Activated CD8-positive, alpha-beta T cell treated with anti-CD3 and anti-CD28 coated beads, Interleukin-2, amount 10 ng/mL, durations not matched to agents 7 days and 5 days (primary cell): ENCODE measurements at places on chromosomes 3 and 15. TPM values are rescaled to one million over a fixed set of nuclear protein-coding genes. Genes with fewer than 3 reads are reported as not detected.

DNA sequence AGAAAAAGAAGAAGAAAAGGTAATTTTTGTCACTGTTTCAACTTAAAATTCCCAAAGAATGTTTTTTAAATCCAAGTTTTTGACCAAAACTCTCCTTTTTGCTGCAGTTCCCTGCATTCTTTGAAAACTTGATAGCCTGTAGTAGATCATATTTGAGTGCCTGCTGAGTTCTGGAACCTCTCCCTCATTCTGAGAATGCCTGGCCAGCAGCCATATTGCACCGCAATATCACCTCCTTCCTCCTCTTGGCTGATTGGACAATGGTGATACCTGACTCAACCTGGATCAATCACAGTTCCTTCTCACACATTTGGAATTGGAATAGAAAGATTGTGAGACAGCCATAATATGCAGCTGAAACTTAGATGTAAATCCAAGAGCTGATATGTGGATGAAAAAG lies 97.6 kb upstream of the GAP43 start:
- no peak for DNase-seq

GRCh38 chr3:172211123-172211522 lies 171.7 kb downstream of the FNDC3B start:
- DNase-seq = no peak

DNA sequence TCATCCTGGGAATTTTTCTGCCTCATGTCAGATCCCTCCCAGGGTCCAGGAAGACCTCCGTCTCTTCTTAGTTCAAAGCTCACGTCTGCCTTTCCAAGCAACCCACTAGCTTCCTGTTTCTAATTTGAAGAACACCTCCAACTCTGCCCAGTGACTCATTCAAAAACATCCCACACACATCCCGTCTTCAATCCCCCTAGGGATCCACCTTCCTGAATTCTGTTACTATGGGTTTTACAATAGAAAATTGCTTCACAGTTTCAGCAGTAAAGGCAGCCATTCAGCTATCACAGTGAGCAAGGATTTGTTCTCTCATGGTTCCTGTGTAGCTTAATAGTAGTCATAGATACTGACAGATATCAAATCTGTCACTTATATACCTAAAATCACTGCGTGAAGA lies 308.3 kb upstream of the CCDC54 start:
- DNase-seq = no peak

DNA sequence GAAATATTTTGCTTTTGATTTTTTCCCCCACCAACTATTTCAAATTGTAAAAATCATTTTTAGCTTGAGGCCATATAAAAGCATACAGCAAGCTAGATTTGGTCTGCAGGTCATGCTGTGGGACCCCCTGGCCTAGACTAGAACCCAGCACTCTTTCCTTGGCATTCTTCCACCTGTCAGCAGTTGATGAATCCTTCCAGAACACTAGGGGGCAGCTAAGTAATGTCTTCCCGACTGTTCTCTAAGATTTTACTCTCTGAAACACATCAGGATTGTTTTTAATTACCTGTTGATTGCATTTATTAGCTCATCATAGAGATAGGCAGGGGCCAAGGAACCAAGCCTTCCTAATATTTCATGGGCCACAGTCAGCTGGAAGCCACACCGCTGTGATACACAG lies 174.5 kb downstream of the CACNA1D start:
- no peak for DNase-seq

DNA sequence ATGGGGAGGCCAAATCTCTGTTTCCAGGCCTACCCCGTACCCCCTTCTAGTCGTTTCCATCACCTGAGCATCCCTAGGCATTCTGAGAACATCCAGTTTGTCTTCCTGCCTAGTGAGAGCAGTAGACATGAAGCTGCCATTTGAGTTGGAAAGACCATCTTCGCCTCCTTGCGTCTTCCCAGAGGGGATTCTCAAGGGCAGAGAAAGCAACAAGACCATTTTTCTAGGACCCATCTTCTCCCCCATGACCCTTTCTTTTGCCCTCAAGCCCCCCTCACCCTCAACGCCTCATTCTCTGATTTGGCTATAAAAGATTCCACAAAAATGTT lies 148.7 kb upstream of the BHLHE40 start:
- DNase-seq = peak; percentile 37

DNA sequence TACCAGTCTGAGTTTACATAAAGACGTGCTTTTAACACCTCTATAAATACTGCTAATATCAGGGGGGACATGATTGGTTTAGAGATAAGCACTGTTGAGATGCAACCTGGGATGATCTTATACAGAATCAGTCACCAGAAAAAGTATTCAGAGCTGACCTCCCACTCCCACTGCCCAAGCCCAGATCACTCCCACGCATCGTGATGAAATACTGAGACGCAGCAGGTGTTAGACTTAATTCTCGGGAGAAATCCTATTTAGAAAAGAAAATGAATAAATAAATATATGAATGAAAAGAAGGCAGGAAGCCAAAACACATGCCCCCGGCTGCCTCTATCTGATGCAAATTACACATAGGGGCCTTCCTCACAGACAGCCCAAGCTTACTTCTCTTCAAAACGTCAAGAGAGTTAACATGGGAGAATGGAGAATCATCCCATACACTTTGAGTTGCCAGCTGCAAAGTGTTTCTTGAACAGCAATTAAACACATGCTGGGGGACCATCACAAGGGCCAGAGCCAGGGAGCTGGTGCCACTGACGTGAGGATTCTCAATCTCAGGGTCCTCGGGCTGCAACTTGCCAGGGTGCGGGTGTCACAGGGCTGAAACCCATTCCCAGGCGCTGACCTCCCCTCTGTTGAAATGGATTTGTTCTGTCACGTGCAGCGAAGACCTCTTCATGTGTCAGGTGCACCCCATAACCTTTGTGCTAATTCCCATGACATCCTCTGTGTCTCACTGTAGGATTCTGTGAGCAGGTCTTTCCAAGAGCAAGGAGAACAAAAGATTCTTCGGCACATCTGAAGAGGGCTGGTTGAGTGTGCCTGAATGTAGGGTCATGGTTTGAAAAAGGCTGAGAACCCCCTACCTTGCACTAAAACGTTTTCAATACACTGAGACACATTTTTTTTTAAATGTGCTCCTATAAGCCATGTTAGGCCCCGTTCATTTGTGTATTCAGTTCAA lies 764.2 kb upstream of the ARRDC4 start:
- DNase-seq = no peak

DNA sequence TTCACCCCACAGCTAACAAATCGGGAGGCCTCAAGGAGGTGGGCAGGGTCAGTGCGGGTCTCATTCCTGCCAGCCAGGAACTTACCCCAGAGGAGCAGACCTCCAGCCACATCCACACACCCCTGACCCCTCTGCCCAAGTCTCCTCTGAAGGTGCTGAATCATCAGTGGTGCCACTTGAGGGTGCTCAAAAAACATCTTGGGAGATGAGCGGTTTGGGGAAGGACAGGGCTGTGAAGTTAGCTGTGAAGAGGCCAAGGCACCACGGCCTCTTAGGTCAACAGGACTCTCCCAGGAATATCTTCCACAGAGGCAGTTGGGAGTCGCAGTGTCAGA lies 1.2 kb downstream of the DAPK2 start:
- DNase-seq = no peak

DNA sequence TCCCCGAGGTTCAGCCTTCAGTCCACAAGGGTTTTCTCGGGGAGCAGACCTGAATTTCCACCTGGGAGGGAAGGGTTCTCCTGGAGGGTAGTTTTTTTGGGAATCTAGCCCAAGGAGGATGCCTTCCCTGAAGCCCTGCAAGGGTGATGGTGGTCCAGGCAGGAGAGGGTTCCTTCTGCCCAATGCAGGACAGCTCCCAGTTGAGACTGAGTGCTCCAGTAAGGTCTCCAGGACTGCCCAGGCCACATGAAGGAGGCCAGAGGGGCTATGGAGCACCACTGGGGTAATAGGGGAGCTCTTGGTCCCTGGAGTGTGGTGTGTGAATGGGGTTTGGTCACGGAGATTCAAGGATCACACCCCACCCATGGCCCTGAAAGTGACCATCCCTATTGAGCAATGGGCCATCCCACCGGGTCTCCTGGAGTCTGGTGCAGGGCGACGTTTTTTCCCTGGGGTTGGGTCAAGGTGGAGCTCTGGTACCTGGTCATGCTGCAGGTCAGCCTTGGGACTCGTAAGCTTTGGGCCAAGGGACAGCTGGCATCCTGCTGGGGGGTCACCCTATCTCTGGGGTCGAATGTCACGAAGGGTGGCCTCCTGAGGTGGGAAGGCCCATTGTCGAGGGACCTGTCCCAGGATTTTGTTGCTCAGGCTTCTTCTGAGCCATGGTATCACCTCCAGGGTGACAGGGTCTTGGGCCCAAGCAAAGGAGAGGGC lies 196.5 kb downstream of the UBE3A start:
- no peak for DNase-seq

GRCh38 chr3:74693696-74694393 lies 79.4 kb upstream of the CNTN3 start:
- no peak for DNase-seq

- no peak for DNase-seq
Measured at GRCh38 chr3:116863270-116863770, 153.7 kb downstream of the TUSC7 start.

DNA sequence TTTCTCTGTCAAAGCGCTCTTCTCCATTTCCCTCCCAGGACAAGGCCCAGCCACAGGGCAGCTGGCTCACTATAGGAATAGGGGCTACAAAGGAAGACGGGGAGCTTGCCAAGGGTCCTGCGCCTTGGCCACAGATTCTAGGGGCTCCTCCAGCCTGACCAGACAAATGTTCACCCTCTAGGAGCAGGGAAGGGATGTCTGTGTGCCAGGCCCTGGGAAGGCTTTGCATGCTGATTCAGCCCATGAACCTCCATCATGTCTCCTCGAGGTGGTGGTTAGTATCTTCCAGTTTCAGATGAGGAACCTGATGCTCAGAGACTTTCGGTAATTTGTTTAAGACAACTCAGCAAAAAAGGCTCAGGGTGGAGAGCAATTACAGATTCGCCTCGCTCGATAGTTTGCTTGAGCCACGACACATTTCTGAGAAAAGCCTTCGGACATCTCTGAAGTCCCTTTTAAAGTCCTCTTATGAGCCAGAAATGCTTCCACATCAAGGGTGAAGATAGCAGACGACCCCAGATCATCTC lies 110.0 kb downstream of the XXYLT1 start:
- no peak for DNase-seq

DNA sequence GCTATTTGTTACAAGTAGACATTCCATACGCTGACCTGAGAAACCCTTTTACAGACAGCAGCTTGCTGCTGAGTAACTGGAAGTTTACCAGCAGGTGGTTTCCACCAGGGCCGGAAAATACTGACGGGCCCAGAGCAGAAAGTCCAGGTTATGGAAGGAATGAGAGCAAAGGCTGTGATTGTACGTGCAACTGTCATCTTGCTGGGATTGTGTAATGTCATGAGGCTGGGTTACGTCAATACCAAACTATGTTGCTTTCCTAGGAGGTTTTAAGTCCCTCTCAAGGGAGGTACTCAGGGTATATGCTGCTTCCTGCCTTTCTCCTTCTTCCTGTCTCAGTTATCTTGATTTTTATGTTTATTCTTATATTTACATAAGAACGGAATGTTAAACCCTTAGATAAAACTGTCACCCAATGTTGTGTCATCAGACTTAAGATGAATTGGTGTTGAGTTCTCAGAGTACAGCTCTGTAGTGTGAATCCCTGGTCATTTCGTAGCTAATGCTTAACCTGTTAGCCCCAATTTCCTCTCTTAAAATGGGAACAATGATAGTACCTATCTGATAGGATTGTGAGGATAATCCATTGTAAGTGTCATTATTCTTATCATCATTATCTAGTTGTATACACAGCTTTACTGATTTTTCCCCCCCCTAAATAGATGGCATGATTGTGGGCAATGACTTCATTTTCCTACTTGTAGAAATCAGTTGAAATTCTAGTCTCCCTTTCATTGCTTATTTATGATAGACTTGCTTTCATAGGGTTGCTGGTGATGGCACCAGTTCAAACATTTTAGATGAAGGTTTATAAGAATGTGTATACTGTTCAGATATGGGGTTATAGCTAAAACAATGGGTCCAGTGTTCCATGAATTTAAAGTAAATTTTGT lies 101.4 kb downstream of the FNDC3B start:
- no peak for DNase-seq

DNA sequence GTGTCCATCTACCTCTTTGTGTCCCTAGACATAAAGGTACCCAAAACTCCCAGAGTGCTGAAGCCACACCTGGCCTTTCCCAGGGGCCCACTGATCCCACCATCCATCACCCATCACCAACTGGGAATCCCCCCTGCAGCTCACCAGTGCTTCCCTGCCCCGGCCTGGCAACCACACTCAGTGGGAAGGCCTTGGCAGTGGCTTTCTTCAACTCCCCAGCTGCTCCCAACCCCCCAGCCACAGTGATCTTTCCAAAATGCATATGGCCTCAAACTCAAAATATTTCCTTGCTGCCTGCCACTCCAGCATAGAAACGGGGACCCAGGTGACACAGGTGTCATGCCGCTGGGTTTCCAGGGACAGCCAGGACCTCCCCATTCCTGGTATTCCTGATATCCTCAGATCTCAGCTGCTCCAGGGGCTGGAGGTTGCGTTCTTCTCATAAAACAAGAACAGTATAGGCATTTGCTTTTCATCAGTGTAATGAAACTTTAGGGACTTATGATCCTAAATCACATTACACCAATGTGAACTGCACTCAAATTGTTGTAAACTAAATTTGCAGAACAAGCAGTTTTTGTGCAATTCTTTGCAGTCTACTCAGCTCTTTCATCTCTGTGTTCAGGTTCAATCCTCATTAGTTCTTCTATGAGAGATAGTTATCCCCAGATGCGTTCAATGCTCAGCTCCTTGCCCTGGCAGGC lies 1.3 kb downstream of the OCA2 start:
- no peak for DNase-seq

DNAJA4 gene
- total RNA-seq = 29.7 TPM

LIPH gene
- not detected for total RNA-seq

SLC28A1 gene
- total RNA-seq = not detected

GPR149 gene
- not detected for total RNA-seq

TPRA1 gene
- 27.9 TPM for total RNA-seq
